Adipocyte (in vitro differentiated cells): ENCODE measurements at places on chromosomes 3 and 15.

DNA sequence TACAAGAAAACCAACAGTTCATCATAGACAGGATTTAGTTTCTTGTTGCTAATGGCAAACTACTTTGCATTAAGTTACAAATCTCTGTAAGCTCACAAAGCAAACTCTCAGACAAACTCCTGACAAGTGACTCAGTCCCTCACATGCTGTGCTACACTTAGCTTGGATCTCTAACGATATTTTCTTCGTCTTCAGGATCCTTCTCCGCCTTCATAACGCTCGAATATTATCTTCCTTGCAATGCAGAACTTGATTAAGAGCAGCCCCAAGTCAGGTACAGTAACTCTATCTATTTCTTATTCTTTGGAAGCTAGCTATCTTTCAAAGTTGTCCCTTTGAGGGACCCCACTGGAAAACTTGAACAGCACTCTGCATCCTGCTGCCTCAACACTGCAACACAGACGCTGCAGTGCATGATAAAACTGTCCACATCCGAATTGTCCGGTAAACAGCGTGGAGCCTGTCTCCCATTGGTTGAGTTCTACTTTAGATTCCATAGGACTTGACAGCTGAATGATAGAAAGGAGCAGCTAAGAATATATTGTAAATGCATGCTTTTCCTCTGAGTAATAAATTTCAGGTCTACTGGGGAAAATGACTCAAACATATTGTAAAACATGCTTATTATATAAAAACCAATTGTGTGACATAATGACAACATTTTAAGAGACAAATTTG is 61.3 kb downstream of the UACA start:
- DNase-seq = peak; percentile 69

DNA sequence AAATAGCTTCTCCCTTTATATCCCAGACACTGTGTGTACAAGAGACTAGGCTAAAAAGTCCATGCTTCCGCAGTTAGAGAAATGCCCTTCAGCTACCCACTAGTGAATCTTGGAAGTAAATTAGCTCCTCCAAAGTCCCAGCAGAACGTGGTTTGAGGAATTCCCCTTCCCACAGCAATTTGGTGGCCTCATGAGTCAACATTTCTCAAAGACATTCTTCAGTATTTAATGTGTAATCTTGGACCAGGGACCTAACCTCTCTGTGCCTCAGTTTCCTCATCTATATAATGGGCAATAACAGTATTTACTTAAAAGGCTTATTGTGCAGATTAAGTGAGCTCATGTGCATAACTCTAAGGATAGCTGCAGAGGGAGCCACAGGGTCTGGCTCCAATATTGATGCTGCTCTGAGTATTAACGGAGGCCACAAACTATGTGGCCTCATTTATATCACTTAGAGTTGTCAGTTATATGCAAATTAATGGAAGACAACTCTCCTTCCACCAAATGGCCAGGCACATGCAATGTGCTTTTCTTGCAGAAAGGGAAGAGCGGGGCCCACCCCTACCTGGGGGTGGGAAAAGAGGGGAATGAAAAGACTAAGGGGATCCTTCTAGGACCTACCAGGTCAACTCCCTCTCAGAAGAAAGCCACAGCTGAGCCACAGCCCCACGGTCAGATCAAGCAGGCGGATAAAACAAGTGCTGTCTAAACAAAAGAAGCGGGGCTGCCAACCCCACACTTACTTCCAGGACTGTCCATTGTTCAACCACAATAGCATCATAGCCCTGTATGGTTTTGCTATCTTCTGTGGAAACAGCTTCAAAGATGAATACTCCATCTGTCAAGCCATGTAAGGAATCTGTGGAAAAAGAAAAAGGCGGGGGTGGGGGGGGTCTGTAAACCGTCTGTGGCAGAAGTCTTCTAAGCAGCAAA is 92.4 kb downstream of the OXNAD1 start:
- DNase-seq = no peak

DNA sequence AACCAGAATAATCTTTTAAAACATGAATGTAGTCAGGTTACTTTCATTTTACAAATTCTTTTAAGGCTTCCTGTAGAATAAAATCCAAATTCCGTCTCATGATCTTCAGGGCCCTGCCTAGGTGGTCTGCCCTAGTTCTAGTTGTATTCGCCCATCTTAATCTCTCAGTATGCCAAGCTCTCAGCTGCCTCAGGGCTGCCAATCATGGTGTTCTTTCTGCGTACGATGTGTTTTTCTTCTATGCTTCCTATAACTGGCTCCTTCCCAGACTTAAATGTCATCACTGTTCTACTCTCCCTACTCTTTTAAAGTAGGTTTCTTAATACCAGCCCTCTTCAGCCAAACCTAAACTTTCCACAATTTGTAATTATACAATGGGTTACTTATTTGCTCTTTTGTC is 107.4 kb downstream of the GREM1 start:
- DNase-seq = peak; percentile 24

DNA sequence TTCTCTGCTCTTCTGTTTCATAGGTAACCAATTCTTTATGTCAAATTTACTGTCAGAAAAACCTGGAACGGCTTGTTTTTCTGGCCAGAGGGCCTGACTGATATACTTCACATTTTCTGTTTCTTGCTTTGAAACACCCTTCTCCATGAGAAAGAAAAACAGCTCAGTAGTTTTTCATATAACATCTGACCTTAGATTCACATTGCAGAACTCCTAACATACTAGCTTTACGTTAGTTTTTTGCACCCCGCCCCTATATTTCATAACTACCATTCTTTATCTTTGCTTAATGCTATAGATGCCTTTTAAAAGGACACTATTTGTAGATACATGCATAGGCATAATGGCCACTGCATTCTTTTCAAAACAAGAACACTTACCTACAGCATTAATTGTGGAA is 83.9 kb upstream of the TSC22D2 start:
- no peak for DNase-seq

GRCh38 chr3:31051226-31051625 is 156.8 kb upstream of the GADL1 start:
- DNase-seq = no peak

DNA sequence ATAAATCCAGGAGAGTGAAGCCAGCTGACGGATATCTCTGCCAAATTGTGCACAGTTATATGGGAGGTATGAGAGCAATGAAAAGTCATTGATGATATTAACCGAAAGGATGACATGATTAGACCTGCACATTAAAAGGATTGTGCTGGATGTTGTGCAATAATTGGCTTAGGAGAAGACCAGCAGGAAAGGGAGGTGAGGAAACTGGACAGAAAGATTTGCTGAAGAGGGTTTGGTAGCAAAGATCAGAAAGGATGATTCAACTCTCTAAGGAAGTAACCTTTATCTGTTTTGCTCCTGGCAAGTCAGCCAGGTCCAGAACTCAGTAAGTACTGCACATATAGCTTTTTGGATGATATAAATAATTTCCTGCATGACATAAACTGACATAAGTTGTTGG is 704.7 kb downstream of the GRM7 start:
- no peak for DNase-seq

DNA sequence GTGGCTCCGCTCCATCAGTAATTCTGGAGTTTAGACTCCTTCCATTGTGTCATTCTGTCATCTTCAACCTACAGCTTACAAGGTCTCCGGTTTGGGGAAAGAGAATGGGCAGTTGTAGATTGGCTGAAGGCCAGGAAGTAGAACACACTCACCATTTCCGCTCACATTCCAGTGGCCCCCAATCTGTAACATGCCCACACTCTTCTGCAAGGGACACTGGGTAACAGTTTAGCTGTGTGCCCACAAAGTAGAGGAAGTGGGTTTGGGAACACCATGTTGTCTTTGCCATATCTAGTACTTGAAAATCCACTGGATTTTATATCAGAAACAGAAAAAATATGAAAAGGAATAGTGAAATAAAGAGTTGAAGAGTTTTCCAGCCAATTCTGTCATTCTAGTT is 153.5 kb downstream of the SV2B start:
- no peak for DNase-seq

DNA sequence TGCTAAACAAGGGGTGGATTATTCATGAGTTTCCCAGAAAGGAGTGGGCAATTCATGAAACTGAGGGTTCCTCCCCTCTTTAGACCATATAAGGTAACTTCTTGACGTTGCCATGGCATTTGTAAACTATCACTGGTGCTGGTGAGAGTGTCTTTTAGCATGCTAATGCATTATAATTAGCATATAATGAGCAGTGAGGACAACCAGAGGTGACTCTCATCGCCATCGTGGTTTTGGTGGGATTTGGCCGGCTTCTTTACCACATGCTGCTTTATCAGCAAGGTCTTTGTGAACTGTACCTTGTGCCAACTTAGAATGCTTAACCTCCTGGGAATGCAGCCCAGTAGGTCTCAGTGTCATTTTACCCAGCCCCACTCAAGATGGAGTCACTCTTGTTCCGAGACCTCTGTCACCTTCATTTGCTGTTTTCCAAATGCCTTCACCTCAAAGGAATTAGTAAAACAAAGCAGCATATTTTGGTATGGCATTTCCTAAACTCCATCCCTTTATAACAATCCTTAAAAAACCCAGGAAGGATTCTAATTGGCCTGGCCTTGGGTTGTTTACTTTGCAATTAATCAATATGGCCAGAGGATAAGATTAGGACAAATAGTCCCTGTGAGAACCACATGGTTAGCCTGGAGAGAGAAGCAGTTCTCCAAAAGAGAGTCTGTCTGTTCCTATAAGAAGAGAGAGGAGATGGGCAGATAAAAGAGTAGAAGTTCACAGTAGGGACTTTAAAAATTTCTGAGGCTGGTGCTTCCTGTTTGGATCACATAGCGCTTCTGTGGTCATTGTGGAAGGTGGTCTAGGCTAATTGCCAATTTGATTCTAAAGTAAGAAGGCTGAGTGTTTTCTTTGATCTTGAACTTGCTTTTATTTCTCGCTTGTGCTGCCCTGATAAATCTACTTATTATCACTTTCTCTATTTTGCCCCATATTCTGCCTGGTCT is 155.2 kb upstream of the EOMES start:
- no peak for DNase-seq

- no peak for DNase-seq
Observed at GRCh38 chr3:152857082-152857481, 22.2 kb downstream of the P2RY1 start.

- peak; percentile 48 for DNase-seq
Observed at GRCh38 chr15:71237456-71238188, 122.4 kb downstream of the THSD4 start.

DNA sequence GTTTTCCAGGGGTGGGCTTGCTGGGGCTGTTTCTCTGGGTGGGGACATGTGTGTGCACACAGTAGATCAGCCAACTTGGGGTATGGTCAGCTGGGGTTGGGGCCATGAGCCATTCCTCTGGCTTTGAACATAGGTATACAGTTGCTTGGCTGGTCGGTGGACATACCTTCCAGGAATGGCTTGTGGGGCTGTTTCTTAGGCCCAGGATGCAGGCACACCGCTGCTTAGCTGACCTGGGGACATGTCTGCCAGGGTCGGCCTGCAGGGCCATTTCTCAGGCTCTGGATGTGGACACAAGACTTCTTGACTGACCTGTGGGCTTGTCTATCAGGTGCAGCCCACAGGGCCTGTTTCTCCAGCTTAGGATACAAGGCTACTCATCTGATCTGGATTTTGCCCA is 130.6 kb downstream of the DOCK3 start:
- DNase-seq = no peak

DNA sequence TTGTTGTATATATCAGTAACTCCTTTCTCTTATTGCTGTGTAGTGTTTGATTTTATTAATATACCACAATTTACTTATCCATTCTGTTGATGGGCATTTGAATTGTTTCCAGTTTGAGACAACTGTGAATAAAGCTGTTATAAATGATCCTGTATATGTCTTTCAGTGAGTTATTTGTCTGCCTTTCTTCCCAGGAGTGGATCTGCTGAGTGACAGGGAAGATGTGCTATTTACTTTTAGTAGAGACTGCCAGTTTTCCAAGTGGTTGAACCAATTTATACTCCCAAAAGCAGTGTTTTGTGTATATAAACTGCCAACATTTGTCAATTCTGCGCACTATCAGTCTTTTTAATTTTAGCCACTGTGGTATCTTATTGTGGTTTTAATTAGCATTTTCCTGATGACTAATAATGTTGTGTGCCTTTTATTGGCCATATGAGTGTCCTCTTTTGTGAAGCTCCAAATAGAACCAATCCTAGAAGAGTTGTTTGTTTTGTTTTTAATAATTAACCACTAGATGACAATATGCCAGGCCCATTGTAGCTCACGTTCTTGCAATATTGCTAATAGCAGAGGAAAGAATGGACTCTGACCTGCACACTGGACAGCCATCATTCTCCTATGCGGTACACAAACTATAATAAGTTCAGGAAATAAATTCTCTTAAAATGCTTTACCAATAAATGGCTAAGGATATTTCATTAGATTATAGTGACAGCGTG is 25.3 kb downstream of the TRANK1 start:
- DNase-seq = no peak

GRCh38 chr3:168220556-168220955 is 124.8 kb upstream of the GOLIM4 start:
- peak; percentile 6 for DNase-seq

DNA sequence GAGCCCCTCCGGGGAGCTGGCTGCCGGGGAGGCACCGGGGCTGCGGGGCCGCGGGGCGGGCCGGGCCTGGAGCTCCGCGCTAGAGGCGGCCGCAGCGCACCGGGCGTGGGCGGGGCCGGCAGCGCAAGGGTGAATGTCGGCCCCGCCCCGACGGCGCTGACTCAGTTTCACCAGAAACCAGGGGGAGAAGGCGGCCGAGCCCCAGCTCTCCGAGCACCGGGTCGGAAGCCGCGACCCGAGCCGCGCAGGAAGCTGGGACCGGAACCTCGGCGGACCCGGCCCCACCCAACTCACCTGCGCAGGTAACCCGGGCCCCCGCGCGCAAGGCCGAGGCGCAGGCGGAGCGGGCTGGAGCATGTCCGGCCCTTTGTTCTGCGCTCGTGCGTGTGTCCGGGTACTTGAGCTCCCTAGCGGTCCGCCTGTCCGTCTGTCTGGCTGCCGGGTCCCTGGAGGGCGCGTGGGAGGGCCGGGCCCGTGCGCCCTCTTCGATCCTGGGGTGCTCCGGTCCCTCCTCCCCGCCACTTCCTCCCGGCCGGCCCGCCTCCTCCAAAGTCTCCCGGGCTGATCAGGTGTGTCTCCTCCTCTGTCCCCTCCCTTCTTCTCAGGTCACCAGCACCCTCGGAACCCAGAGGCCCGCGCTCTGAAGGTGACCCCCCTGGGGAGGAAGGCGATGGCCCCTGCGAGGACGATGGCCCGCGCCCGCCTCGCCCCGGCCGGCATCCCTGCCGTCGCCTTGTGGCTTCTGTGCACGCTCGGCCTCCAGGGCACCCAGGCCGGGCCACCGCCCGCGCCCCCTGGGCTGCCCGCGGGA is at the start of gene SPINT1:
Gene SPINT1, plus strand, starts transcription at position 164 of the 811 bp plus-strand sequence. Its CDS starts 507 bp downstream, at position 671.
- DNase-seq = peak; percentile 40

DNA sequence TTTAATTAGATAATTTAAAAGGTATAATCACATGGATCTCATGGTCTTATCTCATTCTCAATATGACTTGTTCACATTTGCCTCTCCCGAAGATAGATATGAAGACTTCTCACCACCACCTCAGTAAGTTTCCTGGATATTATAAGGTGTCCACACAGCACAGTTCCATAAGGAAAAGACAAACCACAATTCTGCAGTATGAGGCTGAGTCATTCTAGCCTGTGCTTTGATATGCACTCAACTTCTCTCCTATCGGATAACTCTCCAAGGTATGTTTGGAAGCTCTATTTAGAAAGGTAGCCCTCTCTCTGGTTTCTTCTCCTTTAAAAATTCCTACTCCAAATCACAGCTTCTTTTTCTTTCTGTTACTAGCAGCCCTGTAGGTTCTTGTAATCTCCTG is 612.8 kb downstream of the ZPLD1 start:
- no peak for DNase-seq
